ENCODE measurements at places on chromosomes 5 and 9.

GRCh38 chr9:14760060-14760459 is 37.5 kb upstream of the CER1 start:
- DNase-seq, result no peak

DNA sequence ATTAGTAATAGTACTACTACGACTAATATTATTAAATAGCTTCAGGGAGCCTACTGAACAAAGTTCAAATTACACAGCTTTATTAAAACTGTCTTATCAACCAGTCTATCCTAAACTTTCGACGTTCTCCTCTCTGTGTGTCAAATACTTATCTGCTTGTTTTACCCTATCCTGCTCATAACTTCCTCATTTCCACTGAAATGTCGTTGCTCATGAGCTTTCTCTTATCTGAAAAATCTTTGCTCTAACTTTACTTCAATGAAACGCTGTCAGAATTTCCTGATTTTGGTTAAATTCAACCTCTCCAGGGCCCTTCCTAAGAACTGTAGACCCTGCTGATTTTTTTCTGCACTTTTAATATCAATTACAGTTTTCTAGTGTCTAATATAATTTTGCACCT is 1431.0 kb upstream of the WWC1 start:
- no peak for DNase-seq

DNA sequence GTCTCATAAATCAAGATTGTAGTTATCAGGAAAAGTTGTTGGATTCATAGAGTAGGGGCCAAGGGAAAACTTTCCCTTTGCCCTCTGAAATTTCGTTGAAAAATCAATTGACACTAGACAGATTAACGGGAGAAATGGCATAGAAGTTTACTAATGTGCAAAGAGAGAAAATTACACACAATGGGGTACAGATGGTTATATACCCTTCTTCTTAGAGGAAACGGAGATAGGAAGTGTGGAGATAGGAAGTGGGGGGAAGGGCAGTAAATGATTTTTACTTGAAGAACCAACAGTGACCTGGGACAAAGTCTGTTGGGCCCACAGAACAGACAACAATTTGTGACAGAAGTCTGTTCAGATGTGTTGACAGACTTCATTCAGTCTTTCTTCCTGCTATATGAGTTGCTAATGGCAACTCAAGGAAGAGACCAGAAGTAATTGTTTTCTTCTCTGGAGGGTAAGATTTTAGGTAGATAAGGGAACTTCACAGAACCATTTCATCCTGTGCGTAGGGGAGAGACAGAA is 177.9 kb downstream of the C9orf152 start:
- DNase-seq, result no peak

GRCh38 chr9:81894891-81895290 is 33.3 kb upstream of the SPATA31D4 start:
- no peak for DNase-seq

DNA sequence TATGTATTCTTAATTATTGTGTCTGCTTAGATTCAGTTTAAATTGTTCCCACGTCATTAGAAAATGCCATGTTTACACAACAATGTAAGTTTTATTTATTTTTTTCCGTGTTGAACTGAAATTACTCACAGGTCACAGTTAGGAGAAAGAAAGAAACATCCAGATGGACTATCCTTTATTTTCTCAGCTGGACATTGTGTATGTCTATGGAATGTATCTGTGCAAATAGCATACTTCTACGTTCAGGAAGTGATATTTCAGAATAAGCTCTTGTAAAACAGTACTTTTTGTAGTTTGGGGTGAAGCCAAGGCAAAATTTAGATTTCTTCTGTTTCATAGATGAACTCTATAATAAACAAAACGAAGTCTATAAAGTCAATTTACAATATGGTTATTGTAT is 249.0 kb upstream of the ZNF608 start:
- DNase-seq, result no peak

GRCh38 chr5:113067635-113068344 is 91.2 kb downstream of the DCP2 start:
- no peak for DNase-seq

GRCh38 chr9:125564631-125565030 is 142.4 kb downstream of the MAPKAP1 start:
- no peak for DNase-seq

GRCh38 chr5:38319491-38319890 is 61.1 kb downstream of the EGFLAM start:
- no peak for DNase-seq

DNA sequence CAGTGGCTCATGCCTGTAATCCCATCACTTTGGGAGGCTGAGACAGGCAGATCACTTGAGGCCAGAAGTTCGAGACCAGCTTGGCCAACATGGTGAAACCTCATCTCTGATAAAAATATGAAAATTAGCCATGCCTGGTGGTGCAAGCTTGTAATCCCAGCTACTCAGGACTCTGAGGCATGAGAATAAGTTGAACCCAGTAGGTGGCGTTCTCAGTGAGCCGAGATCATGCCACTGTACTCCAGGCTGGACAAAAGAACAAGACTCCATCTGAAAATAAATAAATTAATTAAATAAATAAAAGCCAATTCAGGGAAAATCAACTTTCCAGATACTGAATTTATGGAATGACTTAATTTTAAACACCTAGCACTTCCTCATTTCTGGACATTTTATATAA is 1722.1 kb downstream of the MAT2B start:
- no peak for DNase-seq

- DNase-seq, result no peak
Observed at GRCh38 chr5:133373121-133373870, 239.0 kb downstream of the FSTL4 start.

- DNase-seq, result no peak
Observed at GRCh38 chr5:143733665-143734455, 78.1 kb upstream of the HMHB1 start.

- DNase-seq, result no peak
Observed at GRCh38 chr5:181151146-181151545, 3.8 kb downstream of the OR2V2 start.

DNA sequence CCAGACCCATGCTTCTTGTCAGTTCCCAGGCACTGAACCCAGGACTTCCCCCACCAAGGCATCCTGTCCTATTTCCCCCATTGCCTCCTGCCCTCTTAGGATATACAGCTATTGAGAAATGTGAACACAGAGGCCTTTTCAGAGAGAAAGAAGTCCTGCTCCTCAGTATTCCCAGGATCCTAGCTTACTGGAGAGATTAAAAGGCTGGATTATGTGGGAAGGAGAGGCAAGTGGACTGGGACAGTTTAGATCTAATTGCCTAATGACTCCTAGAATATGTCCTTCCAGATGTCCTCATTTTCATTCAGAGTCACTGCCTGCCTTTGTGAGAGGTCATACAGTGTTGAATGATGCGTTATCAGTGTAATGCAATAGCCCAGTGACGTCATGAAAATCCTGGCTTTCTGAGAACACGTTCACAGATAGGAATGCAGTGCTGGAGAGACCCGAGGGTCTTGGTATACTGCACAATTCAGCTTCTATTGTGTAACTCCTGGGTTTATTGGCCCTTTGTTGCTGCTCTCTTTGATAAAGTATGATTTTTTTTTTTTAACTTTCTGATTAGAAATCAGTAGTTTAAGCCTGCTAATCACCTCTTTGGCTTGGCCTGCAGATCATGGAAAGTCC is 26.2 kb downstream of the WWC1 start:
- peak; percentile 73 for DNase-seq

- no peak for DNase-seq
Observed at GRCh38 chr9:93087971-93088655, 7.9 kb upstream of the CARD19 start.

DNA sequence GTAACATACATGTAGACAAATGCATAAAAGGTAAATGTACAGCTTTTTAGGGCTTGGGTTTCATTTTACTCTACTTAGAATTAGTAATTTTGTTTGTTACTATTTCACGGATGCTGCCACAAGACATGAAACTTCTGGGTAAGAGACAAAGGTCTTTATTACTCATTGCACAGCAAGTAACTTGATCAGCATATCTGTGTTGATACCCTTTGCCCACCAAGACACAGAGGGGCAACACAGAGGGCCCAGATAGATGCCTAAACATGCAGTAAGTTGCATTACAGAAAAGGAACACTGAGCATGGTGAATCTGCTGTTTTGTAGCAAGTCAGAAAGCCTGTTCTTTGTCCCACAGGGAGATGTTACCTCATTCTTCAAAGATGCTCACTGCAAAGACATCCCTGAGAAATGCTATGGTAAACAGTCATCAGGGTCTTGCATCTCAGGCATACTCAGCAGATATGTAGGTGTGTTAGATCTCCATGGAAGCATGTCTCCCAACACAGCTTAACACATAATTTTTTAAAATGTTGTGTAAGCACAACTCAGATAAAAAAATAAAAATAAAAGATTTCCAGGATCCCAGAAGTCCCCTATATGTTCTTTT is 10.3 kb downstream of the ITGA2 start:
- no peak for DNase-seq

DNA sequence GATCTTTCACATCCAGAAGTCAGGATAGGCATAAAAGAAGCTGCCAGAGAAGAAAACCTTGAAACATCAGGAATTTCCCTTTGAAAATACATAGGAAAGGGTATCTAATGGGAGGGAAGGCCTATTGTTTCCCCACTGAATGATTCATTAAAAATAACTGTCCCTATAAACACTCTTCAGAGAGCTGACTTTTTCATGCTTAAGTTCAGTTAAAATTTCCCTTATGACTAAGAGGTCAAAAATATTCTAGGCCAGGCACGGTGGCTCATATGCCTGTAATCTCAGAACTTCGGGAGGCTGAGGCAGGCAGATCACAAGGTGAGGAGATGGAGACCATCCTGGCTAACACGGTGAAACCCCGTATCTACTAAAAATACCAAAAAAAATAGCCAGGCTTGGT is 499.5 kb downstream of the ENC1 start:
- DNase-seq, result no peak

DNA sequence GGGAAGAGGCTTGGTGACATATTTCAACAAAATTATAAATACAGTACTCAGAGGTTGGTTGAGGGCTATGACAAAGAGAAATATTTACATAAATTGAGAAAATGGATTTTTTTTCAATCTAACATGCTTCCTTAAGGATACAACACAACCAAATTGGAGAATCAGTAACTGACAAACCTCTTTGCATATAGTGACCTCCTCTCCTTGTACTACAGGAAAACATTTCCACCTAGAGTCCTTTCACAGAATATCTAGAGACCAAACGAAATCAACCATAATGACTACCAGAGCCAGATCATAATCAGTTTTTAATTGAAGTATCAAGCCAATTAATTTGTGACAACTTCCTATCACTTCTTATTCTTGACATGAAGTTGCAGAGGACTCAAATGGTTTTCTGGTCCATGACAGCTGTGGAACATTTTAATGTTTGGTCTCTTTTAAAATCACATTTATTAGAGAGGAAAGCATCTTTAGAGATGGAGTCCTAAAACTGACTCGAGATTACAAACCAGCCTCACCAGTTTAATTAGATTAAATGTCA is 1636.5 kb upstream of the C9orf72 start:
- DNase-seq, result no peak

GRCh38 chr5:62627121-62627520 is 48.5 kb downstream of the LRRC70 start:
- DNase-seq, result no peak

DNA sequence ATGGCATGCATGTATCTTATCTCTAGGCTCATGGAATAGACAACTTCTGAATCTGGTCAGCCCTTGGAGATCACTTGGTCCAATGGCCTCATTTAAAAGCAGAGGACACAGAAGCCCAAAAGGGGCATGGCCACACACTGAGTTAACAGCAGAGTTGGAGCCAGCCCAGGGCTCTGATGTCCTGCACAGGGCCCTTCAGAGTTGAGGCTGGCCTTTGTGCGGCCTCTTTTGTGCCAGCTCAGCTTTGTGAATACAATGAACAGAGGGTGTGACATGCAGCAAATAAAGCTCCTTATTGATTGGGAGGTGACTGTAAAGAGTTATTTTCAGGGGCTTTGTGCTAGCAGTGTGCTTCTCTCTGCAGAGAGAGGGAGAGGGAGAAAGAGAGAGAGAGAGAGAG is 150.1 kb upstream of the STK32A start:
- no peak for DNase-seq

- peak; percentile 10 for DNase-seq
Observed at GRCh38 chr5:137453483-137454080, 45.5 kb downstream of the SPOCK1 start.

DNA sequence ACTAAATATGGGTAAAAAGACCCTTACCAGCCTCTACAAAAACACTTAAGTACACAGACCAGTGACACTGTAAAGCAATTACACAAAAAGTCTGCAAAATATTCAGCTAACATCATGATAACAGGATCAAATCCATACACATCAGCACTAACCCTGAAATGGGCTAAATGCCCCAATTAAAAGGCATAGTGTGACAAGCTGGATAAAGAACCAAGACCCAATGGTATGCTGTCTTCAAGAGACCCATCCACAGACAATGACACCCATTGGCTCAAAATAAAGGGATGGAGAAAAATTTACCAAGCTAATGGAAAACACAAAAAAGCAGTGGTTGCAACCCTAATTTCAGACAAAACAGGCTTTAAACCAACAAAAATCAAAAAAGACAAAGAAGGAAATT is 221.0 kb upstream of the ISL1 start:
- no peak for DNase-seq

DNA sequence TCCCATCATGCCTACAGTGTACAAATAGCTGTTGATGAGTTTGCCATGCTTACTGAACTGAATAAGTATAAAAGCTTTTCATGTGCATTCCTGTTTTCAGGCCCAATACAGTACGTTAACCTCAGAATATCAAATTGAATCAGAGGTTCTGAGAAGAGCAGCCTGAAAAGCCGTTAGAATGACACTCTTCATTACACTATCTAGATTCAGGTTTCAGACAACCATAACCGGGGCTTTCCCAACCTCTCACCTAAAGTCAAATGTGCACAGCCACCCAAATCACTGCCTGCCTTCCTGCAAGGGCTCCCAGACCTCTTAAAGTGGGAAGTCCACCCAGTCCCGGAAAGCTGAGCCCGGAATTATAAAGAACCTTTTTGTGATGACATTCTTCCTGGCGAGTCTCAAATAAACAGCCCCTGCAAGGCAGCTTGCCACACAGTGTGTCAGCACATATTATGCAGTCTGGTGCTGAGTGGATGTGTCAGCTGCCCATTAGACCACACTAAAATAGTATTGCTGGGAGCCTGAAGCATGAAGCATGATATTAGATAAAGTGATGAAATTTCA is 245.8 kb downstream of the TLE4 start:
- DNase-seq, result no peak

DNA sequence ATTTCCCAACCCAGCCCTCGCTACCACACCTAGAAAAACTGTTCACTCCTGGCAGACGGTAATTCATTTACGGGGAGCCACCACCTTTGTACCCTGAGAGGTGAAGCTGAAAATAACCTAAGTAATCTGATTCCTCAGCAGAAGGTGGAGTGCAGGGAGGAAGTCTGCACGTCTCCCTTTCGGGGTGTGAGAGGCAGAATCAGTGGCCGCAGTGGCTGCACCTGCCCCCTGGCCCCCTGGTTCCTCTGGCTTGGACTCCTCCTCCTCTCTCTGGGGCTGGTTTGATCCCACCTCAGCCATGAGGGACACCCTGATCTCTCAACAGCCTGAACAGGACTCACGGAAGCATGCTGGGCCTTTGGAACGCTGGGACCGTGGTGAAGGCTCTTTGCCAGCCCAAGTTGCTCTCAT is 10.5 kb downstream of the TMEM174 start:
- DNase-seq, result no peak

- no peak for DNase-seq
Observed at GRCh38 chr9:12684974-12685373, 8.2 kb upstream of the TYRP1 start.

Measured in fibroblast of the conjunctiva (primary cell).